Renal cortex interstitium (tissue), 15 donors: ENCODE measurements at places on chromosomes 6 and 20.

DNA sequence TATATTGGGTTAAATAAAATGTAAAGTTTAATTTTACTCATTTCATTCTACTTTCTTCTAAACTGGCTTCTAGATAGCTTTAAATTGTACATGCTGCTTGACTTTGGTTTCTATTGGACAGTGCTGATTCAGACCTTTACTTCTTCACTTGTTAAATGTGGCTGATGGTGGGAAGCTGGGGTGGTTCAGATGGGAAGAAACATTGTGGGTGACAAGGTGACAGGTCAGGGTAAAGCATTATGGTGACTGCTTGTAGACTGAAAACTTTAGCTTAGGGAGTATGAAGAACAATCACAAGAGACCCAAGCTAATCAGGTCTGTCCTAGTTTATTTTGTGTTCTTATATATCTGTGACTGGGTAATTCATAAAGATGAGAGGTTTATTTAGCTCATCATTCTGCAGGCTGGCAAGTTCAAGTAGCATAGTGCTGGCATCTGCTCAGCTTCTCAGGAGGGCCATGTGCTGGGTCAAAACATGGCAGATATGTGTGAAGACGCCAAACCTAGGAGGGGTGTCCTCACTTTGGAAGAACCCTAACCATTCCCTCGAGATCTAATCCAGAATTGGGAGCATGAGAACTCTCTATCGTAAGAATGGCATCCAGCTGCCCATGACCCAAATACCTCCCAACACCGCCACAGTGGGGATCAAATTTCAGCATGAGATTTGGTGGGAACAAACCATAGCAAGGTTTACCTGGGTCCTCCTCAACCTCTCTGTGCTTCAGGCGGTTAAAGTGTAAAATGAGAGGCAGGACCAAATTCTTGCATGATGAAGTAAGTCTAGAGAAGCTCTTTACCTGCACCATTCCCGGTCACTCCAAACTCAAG is 102.8 kb downstream of the FYN start:
- no peak for DNase-seq

DNA sequence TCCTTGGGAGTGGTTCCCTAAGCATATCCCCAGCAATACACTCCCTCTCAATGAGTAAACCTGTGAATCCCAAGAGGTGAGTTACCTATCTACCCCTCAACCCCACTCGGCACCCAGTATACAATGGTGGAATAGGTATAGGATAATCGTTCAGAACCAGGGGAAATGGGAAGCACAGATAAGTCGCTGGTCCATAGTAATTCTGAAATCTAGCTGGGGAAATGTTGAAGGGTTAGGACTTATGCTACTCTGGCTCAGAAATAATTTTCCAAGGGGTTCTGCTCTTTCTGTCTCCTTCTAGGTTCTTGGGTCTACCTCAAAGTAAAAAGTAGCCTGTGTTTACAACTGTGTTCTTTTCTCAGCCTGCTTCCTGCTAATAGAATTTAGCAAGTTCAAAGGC is 62.3 kb upstream of the NNAT start:
- no peak for DNase-seq

DNA sequence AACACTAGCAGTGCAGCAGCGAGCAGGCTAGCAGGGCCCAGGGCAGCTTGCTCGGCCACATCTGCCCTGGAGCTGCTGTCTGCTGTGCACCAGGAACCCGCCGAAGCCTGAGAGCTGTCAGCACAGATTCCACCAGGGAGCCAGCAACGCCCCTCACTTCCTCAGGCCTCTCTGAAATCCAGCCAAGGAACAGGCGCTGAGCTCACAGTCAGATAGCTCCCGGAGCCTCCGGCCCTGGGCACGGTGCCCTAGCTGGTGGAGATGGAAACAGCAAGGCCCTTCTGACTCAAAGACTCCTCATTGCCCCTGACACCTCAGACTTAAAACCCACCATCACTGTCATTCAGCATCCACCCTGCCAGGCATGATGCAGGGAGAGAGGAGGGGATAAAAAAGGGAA is 839.4 kb downstream of the MAFB start:
- no peak for DNase-seq

DNA sequence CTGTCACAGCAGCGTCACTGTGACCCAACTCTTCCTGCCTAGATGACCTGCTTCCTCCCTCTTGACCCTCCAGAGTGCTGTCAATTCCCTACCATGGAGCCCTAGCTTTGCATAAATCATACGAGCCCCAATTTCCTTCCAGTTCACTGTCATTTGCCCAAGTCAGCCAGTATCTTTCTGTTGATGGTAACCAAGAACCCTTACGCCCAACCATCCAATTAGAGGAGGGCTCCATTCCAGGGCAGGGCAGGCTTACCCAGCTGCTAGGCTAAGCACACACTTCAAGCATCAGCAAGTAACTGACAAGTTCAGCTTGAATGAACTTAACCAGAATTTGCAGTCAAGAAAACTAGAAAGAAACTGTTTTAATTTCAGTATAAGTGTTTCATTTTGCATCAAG is 25.7 kb downstream of the WFDC3 start:
- no peak for DNase-seq

DNA sequence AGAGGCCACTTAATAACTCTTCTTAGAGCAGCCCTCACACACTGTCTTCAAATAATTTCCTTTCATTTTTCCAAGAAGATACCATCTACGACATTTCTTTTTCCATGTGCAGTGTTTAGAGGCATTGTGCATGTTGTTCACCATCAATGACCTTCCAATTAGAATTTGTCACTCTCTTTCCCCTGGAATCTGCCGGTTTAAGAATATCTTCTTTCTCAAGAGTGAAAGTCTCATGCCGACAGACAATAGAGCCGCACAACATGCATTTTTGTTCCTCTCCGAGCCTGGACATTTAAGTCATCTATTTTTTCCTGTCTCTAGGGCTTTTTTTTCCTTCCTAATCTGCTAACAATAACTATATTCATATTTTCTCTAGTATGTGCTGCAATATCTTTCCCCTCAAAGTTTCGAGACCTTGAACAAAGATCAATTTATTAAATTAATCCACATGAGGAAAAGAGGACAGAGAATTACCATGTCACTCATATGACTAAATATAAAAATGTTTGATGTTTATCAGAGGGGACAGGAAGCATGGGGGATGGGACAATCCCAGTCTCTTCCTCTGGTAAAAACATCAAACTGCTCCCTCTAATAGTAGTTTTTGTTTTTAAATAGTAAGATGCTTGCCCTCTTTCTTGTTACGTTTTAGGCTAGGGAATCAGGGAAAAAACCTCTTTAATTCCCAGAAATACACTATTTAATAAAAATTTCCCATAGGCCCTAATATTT is 893.4 kb downstream of the C6orf118 start:
- no peak for DNase-seq

- DNase-seq: no peak
Measured at GRCh38 chr6:157200117-157200516, 123.2 kb downstream of the TMEM242 start.

- DNase-seq: no peak
Measured at GRCh38 chr6:165715428-165715827, 52.4 kb upstream of the PDE10A start.

- no peak for DNase-seq
Measured at GRCh38 chr6:21200134-21200870, 393.2 kb upstream of the SOX4 start.

- no peak for DNase-seq
Measured at GRCh38 chr6:40623178-40623577, 36.0 kb upstream of the LRFN2 start.

GRCh38 chr20:57705127-57705899 is 4.5 kb downstream of the PMEPA1 start:
- DNase-seq: no peak

GRCh38 chr6:4374216-4374615 is 238.8 kb upstream of the ECI2 start:
- DNase-seq: no peak

- DNase-seq: no peak
Measured at GRCh38 chr6:92427453-92427852, 991.9 kb downstream of the EPHA7 start.

DNA sequence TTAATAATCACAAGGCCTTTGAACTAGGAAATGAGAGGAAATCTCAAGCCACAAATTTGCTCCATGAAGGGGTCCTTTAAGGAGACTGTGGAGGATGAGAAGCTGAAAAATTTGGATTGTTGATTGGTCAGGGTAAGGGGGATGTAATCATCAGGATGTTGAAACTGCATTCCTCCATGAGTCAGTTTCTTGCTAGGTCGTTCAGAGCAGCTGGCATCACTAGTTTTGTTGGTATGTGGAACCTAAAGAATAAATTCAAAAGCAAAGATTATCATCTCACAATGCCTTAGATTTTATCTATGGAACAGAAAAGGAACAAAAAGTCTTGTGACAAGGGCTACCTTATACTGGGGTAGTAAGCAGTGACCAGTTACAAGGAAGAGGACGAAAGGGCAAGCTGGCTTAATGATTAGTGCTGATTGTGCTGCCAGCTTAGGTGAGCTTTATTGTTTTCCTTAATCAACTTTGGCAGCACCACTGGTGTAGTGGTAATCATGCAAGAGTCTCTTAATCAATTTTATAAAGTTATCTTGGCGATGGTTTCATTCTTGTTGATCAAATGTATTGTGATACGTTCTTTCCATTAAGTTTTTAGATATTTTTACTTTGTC is 36.6 kb downstream of the CRISP2 start:
- DNase-seq: no peak

DNA sequence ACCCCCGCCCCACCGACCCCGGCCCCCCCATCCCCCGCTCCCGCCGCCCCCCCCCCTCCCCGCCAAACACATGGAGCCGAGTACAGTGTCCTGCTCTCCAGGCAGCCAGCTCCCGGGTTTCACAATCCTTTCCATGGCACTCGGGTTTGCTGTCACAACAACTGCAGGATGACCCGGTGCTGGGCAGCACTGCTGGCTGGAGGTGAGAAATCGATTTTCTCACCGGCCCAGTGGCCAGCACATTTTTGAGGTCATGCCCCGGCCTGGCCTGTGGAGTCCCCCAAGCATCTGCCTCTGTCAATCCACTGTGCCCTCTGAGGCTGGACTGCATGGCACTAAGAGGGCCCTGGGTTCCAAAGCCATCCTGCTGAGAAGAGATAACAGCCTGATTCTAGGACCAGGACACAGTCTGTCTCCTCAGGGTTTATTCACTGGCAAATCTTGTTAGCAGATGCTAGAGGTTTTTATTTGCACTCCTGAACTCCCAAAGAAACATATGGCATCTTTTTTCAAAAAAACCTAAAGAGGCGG is 129.5 kb downstream of the NFATC2 start:
- no peak for DNase-seq

GRCh38 chr6:13708736-13709135 is 2.9 kb downstream of the RANBP9 start:
- no peak for DNase-seq

GRCh38 chr6:90547079-90547478 is 39.8 kb downstream of the MAP3K7 start:
- DNase-seq: no peak

GRCh38 chr6:75431379-75431778 is 62.2 kb downstream of the FILIP1 start:
- no peak for DNase-seq

GRCh38 chr20:62818592-62819493 is 2.0 kb downstream of the COL9A3 start:
- DNase-seq: no peak

DNA sequence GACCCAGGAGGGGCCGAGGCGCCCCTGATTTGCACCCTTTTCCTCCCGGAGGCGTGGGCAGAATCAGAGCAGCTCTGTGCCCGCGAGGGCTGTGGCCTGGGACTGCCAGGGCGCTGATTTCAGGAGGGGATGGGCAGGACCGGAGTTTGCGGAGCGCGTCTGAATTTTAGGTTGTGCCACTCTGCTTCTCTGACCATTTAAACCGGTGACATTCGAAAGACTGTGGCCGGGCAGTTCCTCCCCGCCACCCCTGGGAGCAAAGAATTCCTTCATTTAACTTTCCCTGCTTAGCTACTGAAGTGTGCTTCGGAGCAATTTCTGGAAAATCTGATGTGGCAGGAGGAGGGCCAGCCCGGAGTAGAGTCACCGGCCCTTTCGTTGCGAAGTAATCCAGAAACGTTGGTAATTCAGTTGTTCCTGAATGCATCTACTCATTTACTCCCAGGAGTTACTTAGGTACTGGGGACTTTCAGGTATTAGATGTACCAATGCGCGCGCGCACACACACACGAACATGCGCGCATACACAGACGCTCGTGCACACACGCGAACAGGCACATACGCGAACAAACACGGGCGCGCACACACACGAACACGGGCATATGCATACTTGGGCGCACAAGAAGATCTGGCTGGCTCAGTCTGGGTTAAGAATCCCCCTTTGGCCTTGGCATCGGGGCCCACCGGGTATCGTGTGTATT is 568 bp downstream of the CCDC170 start:
- DNase-seq: peak; percentile 43

GRCh38 chr6:70456735-70457134 is 43.4 kb downstream of the FAM135A start:
- DNase-seq: no peak

DNA sequence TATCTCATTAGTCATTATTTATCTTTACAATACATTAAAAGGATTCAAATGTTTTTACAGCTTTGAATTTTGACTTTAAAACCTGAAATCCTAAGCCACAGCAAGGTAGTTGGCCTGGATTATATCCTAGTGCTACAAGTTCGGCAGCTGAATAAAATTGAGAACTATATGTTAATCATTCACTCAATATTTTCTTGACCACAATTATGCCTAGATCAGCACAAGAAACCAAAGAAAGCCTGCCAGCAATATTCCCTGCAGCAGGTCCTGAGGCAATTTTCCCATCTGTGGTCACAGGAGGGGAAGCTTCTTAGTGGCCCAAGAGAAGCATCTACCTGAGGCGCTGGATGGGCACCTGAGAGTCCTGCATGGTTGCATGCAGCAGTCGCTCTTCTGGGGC is 183.5 kb downstream of the GMDS start:
- DNase-seq: no peak

DNA sequence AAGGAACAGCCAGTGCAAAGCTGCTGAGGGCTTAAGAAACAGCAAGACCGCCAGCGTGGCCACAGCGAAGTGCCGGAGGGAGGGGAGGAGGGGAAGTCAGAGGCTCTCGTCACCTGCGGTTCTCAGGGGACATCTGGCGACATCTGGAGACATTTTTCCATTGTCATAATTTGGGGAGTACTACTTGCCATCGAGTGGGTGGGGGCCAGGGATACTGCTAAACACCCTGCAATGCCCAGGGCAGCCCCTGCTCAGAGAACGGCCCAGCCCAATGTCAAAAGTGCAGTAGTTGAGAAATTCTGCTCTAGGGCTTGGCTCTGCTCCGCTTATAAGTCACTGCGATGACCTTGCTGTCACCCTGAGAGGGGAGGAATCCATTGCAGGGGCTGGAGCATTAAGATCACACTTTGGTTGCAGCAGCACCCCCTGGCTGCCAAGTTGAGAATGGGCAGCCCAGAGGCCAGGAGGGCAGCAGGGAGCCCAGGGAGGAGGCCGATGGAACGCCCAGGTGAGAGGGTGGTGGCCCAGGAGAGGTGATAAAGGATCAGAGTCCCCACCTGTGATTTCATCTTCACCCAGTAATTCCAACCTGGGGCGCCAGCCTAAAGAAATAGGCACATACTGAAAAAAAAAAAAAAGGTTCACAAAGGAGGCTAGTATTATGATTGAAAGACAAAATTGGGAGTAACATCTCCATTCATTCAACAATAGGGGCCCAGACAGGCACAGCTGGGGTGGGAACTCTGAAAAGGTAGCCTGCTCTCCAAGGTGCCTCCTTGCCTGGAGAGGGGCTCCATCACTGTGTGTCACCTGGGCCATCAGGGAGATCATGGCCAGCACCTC is 218.2 kb downstream of the BMP7 start:
- DNase-seq: peak; percentile 30
